ELF-1 (cell line): ENCODE measurements at places on chromosomes 2 and 18.

- no peak for DNase-seq
Measured at GRCh38 chr18:34221971-34222306, 2.8 kb downstream of the NOL4 start.

DNA sequence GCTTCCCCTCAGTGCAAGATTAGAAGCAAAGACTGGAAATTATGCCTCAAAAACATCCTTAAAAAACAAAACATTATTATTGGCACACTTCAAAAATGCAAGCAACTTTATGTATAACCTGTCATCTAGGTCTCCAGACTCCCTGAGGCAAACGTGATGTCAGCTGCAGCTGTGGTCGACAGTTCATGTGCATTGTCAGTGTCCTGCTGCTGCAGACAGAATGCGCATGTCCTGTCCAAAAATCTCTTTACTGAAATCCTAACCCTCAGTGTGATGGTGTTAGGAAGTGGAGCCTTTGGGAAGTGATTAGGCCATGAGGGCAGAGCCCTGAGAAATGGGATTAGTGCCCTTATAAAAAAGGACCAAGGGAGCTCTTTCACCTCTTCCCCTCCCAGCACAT, 126.9 kb downstream of the CYRIA start:
- DNase-seq, result no peak

- DNase-seq, result no peak
Measured at GRCh38 chr2:30862054-30862651, 54.9 kb upstream of the CAPN13 start.

DNA sequence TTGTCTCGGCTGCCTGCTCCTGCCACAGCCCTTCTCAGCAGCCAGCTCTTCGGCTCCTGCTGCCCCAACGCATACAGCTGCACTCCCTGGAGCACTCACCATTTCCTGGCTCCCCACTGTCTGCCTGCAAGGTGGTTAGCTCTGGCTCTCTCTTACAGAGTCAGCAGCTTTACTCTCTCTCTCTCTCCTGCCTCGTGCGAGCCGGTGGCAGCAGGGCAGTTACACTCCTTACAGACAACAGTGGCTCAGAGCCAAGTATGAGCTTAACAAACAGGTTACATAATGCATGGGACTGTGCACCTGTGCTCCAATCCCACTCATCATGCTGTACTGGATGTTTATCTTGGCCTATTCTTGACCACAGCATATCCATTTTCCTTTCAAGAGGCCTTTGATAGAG, 47.4 kb upstream of the DNAJC10 start:
- DNase-seq, result peak; percentile 10

DNA sequence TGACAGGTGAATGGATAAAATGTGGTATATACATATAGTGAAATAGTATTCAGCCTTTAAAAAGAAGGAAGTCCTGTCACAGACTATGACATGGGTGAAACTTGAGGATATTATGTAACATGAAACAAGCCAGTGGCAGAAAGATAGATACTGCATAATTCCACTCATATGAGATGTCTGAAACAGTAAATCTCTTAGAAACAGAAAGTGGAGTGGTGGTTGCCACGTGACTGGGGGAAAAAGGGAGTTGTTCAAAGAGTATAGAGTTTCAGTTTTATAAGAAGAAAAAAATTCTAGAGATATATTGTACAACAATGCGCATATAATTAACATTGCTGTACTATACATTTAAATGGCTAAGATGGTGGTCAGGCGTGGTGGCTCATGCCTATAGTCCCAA, 178.2 kb upstream of the ATP5MC3 start:
- no peak for DNase-seq

GRCh38 chr2:72689579-72690195, 136.1 kb downstream of the EXOC6B start:
- no peak for DNase-seq

DNA sequence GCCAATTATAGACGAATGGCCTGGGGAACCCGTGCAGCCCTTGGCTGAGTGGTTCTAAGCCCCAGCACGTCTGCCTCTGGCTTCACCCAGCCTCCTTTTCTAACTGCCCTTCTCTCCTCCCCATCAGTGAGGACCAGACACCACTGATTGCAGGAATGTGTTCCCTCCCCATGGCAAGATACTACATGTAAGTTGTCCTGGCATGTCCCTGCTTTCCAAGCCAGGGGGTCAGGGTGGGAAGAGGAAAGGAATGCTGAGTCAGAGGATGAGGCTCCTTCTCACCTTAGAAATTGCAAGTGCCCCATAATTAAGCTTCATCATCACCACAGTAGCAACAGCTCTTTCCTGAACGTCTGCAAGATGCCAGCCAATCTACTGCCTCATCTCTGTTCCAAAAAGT, 4.8 kb downstream of the IL1F10 start:
- DNase-seq, result no peak

GRCh38 chr2:44748-45341, 1.5 kb downstream of the FAM110C start:
- DNase-seq, result no peak

GRCh38 chr2:33478968-33479731, 2.7 kb downstream of the RASGRP3 start:
- no peak for DNase-seq

- no peak for DNase-seq
Measured at GRCh38 chr2:70371753-70372152, 69.9 kb upstream of the FAM136A start.

- DNase-seq, result no peak
Measured at GRCh38 chr18:31325051-31325450, 7.1 kb downstream of the DSG1 start.

- DNase-seq, result no peak
Measured at GRCh38 chr2:162677476-162677875, 161.1 kb downstream of the KCNH7 start.

GRCh38 chr2:239006622-239007285, 158.9 kb downstream of the TWIST2 start:
- DNase-seq, result no peak

DNA sequence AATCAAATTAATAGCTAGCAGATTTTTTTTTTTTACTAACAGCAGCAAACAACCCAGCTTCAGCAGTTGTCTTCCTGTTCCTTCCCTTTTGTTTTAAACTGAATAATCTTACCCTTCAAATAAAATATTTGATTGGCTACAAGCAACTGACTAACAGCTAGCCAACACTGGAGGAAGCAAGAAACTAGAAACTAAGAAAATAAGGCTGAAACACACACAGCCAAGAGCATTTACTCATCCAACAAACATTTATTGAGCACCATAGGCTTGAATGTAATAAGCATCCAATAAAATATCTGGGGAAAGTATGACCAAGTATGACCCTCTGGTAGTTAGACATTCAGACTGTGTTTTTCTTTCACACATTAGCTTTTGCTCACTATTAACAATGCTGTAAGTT, 189.2 kb downstream of the CD226 start:
- DNase-seq, result no peak

DNA sequence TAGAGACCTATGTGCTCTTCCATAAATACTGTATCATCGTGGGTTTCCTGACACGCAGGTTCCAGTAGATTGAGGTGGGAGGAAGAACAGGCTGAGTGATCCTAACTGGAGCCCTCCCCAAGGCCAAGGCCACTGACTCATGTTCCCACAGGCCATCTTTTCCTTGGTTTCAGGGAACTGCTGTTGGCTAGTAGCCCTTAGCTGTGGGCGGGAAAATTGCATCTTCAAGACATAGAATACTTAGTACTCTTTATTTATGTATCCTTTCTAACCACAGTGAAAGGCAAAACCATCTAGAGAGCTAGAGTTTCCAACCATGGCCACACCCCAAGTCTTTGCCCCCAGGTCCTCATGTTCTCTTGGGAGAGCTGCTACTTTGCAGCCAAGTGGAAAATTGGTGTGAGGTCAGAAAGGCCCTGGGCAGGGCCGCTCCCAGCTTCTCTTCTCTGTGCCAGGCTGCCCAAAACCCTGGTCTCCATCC, 55.9 kb downstream of the COPS8 start:
- no peak for DNase-seq

GRCh38 chr2:177758591-177759371, 313.8 kb downstream of the PDE11A start:
- peak; percentile 75 for DNase-seq

DNA sequence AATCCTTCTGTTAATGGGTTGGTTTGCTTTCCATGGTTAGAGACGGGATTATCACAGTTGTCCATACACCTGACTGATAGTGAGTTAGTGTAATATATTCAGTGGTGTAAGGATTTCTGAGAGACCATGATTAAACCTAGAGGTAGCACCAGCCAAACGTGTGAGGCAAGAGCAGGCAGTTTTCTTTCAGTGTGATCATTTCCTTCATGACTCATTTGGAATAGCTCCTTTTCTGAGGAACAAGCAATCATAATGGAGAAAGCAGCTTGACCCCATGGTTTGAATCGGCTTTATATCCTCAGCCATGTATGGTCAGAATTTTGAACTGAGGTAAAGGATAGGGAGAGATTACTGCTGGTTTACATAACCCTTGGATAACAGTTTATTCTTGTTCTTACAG, 2.9 kb downstream of the MXD1 start:
- no peak for DNase-seq

DNA sequence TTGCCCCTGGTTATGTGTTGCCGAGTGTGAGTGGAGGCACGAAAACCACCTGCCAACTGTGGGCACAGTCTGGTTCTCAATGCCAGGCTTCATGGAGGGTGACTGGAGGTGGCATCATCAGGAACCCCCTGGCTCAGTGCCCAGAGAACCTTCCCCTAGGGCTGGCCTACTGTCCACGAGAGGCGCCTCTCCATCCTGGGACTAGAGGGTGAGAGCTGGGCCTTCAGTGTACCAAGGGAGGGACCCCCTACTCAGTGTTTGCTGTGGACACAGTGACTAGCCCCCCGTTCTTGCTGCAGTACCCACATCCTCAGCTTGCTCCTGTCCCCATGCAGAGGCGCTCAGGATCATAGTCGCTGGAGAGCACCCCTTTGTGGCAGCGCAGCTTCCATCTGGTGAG, 202.6 kb downstream of the HDAC4 start:
- no peak for DNase-seq

- no peak for DNase-seq
Measured at GRCh38 chr2:238897911-238898311, 50.0 kb downstream of the TWIST2 start.

DNA sequence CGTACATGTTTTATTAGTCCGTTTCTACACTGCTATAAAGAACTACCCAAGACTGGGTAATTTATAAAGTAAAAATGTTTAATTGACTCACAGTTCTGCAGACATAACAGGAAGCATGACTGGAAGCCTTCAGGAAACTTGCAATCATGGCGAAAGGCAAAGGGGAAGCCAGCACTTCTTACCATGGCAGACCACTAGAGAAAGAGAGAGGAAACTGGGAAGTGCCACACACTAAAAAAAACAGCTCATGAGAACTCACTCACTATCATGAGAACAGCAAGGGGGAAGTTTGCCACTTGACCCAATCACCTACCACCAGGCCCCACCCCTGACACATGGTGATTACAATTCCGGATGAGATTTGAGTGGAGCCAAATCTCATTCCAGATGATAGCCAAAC, 466.2 kb downstream of the IRS1 start:
- no peak for DNase-seq

DNA sequence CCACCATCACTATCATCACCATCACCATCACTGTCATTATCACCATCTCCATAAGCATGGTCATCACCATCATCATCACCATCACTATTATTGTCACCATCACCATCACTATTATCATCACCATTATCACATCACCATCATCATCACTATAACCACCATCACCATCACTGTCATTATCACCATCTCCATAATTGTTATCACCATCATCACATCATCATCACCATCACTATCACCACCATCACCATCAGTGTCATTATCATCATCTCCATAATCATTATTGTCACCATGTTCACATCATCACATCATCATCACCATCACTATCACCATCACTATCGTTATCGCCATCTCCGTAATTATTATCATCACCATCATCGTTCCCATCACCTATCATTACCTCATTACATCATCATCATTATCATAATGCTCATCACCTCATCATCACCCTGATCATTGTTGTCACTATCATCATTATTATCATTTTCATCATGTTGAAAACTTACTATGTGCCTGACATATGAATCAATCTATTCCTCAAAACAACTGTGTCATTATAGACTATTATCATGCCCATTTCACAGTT, 280.3 kb upstream of the HS6ST1 start:
- DNase-seq, result no peak

- DNase-seq, result no peak
Measured at GRCh38 chr2:108612153-108612513, 77.9 kb downstream of the LIMS1 start.

DNA sequence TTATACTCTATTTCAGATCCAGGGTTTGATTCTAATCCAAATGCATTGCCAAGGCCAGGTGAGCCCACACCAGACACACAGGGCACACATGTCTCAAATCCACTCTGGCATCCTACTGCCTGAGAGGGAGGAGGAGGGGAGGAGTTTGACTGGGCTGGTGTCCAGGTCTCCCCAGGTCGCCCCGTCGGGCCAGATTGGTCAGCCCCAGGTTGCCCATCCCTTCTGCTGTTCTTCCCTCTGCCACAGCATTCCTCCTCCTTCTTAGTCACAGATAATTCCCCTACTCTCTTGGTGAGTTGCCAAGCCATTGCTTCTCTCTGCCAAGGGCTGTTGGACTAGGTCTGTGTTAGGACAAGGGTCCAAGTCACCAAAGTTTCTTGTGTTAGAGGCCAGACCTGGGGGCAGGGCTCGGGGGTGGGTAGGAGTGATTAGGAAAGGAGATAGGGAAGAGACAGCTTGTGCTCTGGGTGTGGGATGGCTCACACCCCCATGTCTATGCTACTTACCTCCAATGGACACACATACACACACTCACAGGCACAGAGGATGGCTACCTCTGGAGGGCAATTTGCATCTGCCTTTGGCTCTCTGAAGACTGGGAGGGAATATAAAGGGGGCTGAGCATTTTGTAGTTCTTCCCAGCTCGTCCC, 2.5 kb upstream of the EGR4 start:
- no peak for DNase-seq

DNA sequence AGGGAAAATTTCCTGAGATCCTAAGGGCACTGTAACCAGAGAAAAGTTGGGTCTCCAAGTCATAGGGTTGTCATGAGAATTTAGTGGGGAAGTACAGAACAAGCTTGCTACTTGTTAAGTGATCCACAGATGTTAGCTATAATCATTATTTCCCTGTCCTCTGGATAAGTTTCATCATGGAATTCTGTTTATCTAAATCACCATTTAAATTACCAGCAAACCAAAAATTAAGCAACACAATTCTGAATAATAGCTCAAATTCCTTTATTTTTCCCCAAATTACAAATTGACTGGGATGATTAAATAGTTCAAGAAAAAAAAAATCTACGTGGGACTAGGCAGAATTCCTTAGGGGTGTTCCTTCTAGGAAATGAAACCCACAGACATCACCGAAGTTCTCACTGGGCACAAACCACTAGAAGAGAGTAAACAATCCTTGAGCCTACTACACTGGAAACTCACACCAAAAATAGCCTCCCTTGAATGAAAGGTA, 159.5 kb downstream of the COL6A3 start:
- DNase-seq, result no peak
